ENCODE measurements at places on chromosomes 4 and X.
A peak's percentile ranks its signal among the peaks of the same experiment; 100 is the strongest.

- no peak for DNase-seq
These were observed 96.6 kb upstream of the DMD start for GRCh38 chrX:33307911-33308354.

- DNase-seq = no peak
These were observed 81.6 kb downstream of the NSUN7 start for GRCh38 chr4:40831146-40831907.

GRCh38 chr4:121654738-121655137 is 42.0 kb downstream of the ANXA5 start:
- no peak for DNase-seq

- no peak for DNase-seq
These were observed 11.8 kb downstream of the HTN1 start for GRCh38 chr4:70062000-70062399.

- peak; percentile 59 for DNase-seq
These were observed 133.9 kb downstream of the PDGFRA start for GRCh38 chr4:54363037-54363436.

- DNase-seq = no peak
These were observed 123.2 kb downstream of the GPR143 start for GRCh38 chrX:9642270-9642995.
